ENCODE measurements at places on chromosomes 16 and 17. TPM values are rescaled to one million over a fixed set of nuclear protein-coding genes. Genes with fewer than 3 reads are reported as not detected.

GRCh38 chr16:23557779-23558702, 514 bp downstream of the UBFD1 start:
- DNase-seq: peak; percentile 34
- peaks cover 29% of the 10 kb centered on the region for H3K36me3 ChIP-seq
- peaks cover 35% of the 10 kb centered on the region for H3K4me1 ChIP-seq
- H3K27me3 ChIP-seq: no peaks in the 10 kb centered on the region
- H3K4me3 ChIP-seq: peak overlapping the region; percentile 95

PTRH2 gene
- total RNA-seq: 24.7 TPM

DNA sequence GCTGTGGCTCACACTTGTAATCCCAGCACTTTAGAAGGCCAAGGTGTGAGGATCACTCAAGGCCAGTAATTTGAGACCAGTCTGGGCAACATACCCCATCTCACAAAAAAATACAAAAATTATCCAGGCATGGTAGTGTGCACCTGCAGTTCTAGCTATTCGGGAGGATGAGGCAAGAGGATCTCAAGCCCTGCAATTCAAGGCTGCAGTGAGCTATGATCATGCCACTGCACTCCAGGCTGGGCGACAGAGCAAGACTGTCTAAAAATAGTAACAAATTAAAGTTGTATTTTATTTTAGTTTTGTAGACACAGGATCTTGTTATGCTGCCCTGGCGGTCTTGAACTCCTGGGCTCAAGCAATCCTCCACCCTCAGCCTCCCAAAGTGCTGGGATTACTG, 18.2 kb downstream of the USP31 start:
- H3K4me3 ChIP-seq: no peak overlapping the region
- H3K27me3 ChIP-seq: peaks cover 2% of the 10 kb centered on the region
- peaks cover 4% of the 10 kb centered on the region for H3K36me3 ChIP-seq
- H3K27ac ChIP-seq: no peak overlapping the region
- no peaks in the 10 kb centered on the region for H3K4me1 ChIP-seq

DNA sequence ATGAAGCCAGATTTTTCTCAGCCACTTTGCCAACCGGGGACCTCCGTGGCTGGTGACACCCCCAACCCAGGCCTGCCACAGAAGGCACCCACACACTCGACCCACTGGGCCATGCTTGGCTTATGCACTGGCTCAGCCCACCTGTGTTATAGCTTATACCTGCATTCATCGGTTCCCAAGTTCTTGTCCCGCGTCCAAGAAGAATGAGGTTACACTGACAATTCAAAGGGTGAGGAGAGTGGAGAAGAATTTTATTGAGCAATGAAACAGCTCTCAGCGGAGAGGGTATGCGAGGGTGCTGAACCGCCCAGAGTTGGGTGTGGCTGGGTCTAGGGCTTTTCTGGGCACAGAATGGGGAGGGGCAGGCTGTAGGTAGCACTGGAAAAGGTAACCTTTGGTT, 22.2 kb upstream of the CDH15 start:
- peak overlapping the region; percentile 2 for H3K27ac ChIP-seq
- peaks cover 48% of the 10 kb centered on the region for H3K36me3 ChIP-seq
- no peak for DNase-seq
- no peaks in the 10 kb centered on the region for H3K4me1 ChIP-seq

DNA sequence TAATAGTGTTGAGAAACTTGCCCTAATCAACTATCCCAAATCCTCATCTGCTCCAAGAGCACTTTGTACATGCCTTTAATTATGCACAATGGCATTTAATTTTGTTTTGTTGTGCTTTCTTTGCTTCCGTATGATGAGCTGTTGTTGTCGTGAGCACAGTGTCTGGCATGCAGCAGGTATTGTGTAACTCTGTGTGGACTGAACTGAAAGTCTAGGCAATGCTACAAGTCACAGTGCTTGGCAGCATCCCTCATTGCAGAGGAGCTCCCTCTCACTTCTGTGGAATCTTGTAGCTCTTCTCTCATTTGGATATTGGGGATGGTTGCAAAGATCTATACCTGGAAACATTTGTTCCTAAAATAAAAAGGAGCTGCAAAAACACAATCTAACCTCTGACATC, 502.2 kb upstream of the CA10 start:
- H3K27me3 ChIP-seq: no peaks in the 10 kb centered on the region
- no peaks in the 10 kb centered on the region for H3K36me3 ChIP-seq
- no peak for DNase-seq
- no peak overlapping the region for H3K27ac ChIP-seq

- no peak overlapping the region for H3K27ac ChIP-seq
- H3K36me3 ChIP-seq: no peaks in the 10 kb centered on the region
- H3K4me1 ChIP-seq: no peaks in the 10 kb centered on the region
Observed at GRCh38 chr17:27905447-27906225, 12.5 kb upstream of the LYRM9 start.

DNA sequence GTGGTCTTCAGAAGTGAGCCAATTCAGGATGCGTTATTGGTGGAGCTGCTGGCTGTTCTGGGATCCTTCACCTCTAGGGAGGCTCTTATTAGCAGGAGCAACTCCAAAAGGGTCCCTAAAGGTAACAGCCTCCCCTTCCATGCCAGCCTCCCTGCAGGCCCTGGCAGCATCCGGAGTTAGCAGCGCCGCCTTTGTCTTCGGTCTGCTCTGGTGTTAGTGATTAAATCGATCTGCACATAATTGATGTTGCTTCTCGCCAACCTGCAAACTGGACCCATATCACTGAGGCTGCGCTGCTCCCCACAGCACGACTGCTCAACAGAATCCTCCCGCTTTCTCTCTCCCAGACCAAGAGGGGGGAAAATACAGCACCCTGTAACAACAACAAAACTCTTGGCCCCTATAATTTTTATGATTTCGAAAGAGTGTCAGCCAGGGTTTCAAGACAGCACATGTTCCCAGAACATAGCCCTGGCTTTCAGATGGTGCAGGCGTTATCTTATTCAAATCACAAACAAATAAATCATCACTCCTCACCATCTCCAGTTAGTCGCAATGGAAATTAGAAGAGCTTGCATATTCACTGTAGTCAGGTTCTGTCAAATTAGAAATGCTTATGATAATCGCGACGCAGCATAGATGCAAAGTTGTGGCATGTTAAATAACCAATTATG, 76.0 kb downstream of the IRX3 start:
- H3K4me1 ChIP-seq: no peaks in the 10 kb centered on the region
- DNase-seq: no peak
- no peak overlapping the region for H3K4me3 ChIP-seq

PRR35 gene
- total RNA-seq: not detected

- H3K4me1 ChIP-seq: no peaks in the 10 kb centered on the region
- DNase-seq: no peak
- no peaks in the 10 kb centered on the region for H3K36me3 ChIP-seq
Observed at GRCh38 chr17:41003926-41004325, 4.2 kb upstream of the KRTAP3-2 start.

DNA sequence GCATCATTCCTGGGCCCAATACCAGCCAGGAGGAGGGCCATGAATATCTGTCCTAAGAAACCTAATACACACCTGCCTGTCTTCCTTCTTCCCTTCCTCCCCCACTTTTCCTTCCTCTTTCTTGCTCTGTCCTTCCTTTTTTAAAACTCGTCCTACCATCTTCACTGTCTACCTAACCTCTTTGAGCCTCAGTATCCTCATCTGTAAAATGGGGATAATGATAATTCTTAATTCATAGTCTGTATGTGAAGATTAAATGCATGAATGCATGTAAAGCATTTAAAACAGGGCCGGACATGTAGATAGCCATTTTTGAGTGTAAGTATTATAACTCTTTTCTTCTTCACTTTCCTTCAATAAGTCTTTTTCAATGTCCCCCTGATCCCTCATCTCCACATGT, 560 bp downstream of the CRYBA1 start:
- no peak overlapping the region for H3K27ac ChIP-seq
- no peaks in the 10 kb centered on the region for H3K36me3 ChIP-seq
- H3K27me3 ChIP-seq: no peaks in the 10 kb centered on the region
- no peak for DNase-seq

CBX2 gene
- total RNA-seq: 16.5 TPM

SBK1 gene
- 10.0 TPM for total RNA-seq

DNA sequence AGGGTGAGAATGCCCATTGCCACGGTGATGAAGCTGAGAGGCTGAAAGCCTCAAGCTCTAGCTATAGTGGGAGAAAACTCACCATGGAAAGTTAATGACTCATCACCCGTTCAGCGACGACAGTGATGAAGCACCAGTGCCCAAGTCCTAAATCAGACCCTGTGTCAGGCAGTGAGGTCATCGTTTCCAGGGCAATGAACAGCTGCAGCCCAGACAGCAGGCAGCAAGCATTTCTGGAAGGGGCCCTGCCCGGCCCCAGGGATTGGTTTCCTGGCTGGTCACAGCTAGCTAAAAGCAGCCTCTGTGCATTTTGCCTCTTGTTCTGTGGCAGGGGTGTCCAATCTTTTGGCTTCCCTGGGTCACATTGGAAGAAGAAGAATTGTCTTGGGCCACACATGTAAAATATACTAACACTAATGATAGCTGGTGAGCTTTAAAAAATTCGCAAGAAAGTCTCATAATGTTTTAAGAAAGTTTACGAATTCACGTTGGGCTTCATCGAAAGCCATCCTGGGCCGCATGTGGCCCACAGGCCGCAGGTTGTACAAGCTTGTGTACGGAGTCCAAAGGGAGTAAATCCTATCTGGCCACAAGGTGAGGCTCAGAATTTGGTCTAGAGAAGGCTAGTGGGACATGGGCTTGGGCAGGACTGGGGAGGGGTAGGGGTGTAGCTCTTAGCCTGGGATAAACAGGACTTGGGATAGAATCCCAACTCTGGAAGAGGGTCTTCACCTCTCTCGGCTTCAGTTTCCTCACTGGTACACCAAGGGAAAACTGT, 40.6 kb downstream of the MIS12 start:
- H3K36me3 ChIP-seq: peaks cover 43% of the 10 kb centered on the region
- no peak overlapping the region for H3K4me3 ChIP-seq
- peak overlapping the region; percentile 62 for H3K27ac ChIP-seq
- peak; percentile 56 for DNase-seq
- peaks cover 14% of the 10 kb centered on the region for H3K4me1 ChIP-seq

DNA sequence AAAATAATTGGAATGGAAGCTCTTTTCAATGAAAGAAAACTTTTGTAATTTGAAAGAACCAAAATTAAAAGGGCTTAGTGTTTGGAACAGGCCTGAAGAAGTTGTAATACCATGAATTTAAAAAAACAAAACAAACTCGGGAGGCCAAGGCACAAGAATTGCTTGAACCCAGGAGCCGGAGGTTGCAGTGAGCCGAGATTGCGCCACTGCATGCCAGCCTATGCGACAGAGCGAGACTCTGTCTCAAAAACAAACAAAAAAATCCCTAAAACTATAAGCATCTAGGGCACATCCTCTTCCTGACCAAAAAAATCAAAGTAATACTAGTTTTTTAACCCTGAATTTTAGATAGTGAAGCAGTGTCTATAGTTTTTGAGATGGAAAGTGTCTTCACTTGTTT, 12.7 kb downstream of the CLTC start:
- DNase-seq: no peak
- peaks cover 37% of the 10 kb centered on the region for H3K4me1 ChIP-seq
- no peaks in the 10 kb centered on the region for H3K27me3 ChIP-seq
- peaks cover 32% of the 10 kb centered on the region for H3K36me3 ChIP-seq
- H3K4me3 ChIP-seq: no peak overlapping the region

HOXB8 gene
- total RNA-seq: not detected

- DNase-seq: no peak
- H3K4me3 ChIP-seq: no peak overlapping the region
- no peaks in the 10 kb centered on the region for H3K4me1 ChIP-seq
- no peak overlapping the region for H3K27ac ChIP-seq
Observed at GRCh38 chr16:86679490-86679889, 101.1 kb downstream of the FOXL1 start.

- H3K36me3 ChIP-seq: no peaks in the 10 kb centered on the region
- DNase-seq: no peak
- H3K27me3 ChIP-seq: peaks cover 4% of the 10 kb centered on the region
- no peaks in the 10 kb centered on the region for H3K4me1 ChIP-seq
Observed at GRCh38 chr16:27029525-27029924, 37.2 kb upstream of the C16orf82 start.

- no peaks in the 10 kb centered on the region for H3K36me3 ChIP-seq
- peaks cover 68% of the 10 kb centered on the region for H3K27me3 ChIP-seq
- no peak for DNase-seq
Observed at GRCh38 chr17:32268734-32269288, 3.2 kb downstream of the RHBDL3 start.

DNA sequence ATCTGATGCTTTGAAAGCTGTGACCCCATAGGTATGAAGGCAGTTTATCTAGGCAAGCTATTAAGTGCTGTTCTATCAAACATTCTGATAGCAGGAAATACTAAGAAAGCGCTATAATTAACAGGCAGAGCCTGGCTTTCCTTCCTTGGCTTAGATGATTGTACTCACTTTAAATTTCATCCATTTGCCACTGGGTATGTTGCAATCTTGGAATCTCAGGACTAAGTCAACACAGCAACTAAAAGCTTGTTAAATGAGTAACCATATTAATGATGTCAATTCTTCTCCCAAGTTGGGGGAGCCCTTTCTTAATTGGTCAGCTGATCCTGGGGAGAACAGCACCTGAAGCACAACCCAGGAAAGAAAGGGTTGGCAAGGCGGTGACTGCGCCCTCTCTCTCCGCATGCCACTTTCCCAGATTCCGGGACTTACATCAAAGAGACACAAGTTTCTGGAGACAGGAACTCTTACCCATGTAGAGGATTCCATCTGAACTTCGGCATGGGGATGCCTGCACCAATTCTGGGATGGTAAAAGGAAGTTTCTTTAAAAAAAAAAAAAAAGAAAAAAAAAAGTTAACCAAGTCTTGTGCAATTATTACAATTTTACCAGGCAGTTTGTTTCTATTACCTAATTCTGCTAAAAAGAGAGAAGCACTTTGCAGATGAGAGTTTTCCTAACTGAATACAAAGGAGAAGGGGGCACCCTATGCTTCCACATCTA, 54.4 kb upstream of the ICAM2 start:
- H3K27ac ChIP-seq: no peak overlapping the region
- H3K4me3 ChIP-seq: no peak overlapping the region
- peaks cover 19% of the 10 kb centered on the region for H3K4me1 ChIP-seq
- no peaks in the 10 kb centered on the region for H3K27me3 ChIP-seq

RCVRN gene
- total RNA-seq: not detected

GRCh38 chr17:81179220-81179619, 13.2 kb upstream of the AATK start:
- no peaks in the 10 kb centered on the region for H3K4me1 ChIP-seq
- DNase-seq: no peak
- H3K4me3 ChIP-seq: no peak overlapping the region
- H3K27ac ChIP-seq: no peak overlapping the region
- H3K36me3 ChIP-seq: no peaks in the 10 kb centered on the region
- H3K27me3 ChIP-seq: peaks cover 6% of the 10 kb centered on the region

DNA sequence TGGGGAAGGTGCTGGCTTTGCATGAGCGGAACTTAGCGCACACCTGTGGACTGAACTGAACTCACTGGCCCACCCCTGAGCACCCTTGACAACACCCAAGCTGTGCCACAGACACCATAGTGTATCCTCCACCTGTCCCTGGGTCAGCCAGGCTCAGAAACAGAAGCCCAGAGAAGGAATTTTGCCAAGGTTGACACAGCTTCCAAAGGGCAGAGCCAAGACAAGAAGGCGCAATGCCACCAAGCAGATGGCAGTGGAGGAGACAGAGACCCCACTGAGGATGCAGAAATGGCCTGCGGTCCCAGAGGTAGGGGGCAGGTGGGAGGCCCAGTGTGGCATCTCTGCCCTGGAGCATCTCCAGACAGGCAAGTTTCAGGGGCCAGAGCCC, 169.0 kb downstream of the ENGASE start:
- no peaks in the 10 kb centered on the region for H3K4me1 ChIP-seq
- no peak overlapping the region for H3K27ac ChIP-seq
- no peaks in the 10 kb centered on the region for H3K27me3 ChIP-seq
- no peaks in the 10 kb centered on the region for H3K36me3 ChIP-seq
